CD4-positive, alpha-beta T cell treated with Interleukin-17A for 4 hours (primary cell): ENCODE measurements at places on chromosomes 4 and X.
A peak's percentile ranks its signal among the peaks of the same experiment; 100 is the strongest.

- no peak for DNase-seq
Measured at GRCh38 chr4:170675568-170676262, 586.0 kb upstream of the AADAT start.

GRCh38 chrX:22323541-22323940, 50.8 kb downstream of the CBLL2 start:
- DNase-seq = no peak

DNA sequence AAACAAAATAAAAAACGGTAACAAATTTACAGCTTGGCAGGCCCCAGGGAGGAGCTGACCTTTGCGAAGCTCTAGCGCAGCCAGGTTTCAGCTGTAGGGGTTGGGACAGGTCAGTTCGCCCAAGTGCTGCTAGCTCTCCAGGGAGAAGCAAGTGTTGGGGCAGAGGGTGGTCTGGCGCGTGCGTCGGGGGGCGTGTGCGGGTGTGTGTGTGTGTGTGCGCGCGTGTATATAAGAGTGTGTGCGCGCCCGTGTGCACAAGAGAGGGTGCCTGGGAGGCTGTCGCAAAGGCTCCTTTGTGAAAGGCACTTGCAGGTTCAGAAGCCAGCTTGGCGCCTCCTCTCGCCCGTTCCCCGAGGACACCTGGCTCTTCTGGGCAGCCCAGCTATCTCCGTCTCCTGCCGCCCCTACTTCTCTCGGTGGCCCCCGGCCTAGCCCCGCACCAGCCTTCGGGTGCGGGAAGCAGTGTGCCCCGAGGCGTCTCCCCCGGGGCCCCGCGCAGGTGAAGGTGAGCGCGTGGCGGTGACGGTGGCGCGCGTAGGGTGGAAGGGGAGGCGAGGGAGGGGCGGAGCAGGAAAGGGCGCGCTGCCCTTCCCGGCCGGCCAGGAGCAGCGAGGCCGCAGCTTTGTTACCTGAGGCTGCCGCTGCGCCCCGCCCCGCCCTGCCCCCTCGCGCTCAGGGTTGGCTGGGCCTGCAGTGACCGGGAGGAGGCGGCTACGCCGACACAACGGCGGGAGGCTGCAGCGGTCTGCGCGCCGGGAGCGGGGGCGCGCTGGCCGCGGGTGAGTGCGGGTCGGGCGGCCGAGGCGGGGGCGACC, at the start of gene FHDC1:
FHDC1 (plus strand) TSS at position 693 of the 815 bp plus-strand sequence. CDS start 6,735 bp downstream, outside the sequence.
- peak; percentile 4 for DNase-seq

GRCh38 chrX:40112996-40113395, 15.2 kb upstream of the BCOR start:
- no peak for DNase-seq

DNA sequence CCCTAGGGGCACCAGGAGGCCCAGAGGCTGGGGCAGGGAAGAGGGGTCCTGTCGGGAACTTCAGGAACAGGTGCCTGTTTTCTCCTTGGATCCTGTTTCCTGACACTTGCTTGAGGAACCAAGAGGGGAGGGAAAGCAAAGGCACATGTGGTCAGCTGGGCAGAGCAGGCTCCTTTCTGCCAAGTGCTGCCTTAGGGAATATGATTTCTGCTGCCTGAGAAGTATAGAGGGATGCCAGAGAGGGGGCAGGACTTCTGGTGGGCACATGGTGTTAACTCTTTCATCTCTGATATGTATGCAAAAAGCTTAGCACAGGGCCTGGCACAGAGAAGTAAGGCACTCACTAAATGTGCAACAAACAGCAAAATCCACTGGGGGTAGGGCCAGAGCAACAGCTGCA, 51.2 kb upstream of the PJA1 start:
- DNase-seq = no peak

- no peak for DNase-seq
Measured at GRCh38 chr4:166421556-166422156, 548.6 kb downstream of the TLL1 start.

- DNase-seq = no peak
Measured at GRCh38 chr4:152451496-152451895, 84.4 kb downstream of the FBXW7 start.

DNA sequence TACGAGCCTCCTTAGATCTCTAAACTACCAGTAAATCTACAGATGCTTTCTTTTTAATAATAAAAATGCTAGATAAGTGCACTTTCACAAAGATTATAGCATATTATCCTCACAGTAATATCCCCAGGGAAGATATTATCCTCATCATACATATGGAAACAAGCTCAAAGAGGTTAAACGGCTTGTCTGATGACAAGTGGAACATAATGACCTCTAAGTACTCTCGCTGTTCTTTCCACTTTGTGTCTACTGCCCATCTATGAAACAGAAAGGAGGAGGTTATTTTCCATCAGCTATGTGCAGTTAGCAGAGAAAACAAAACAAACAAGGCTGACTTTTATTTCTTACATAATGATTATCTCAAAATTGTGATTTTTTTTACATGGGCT, 42.8 kb upstream of the PRDM8 start:
- DNase-seq = no peak

- no peak for DNase-seq
Measured at GRCh38 chr4:17619416-17620105, 5.1 kb downstream of the MED28 start.

GRCh38 chr4:146638786-146639505, at the start of gene POU4F2:
TSS of gene POU4F2 (plus strand) at chr4:146638893. CDS start at chr4:146639141, 248 bp downstream.
- DNase-seq = no peak

- peak; percentile 32 for DNase-seq
Measured at GRCh38 chrX:10015723-10016518, 48.8 kb downstream of the CLDN34 start.

DNA sequence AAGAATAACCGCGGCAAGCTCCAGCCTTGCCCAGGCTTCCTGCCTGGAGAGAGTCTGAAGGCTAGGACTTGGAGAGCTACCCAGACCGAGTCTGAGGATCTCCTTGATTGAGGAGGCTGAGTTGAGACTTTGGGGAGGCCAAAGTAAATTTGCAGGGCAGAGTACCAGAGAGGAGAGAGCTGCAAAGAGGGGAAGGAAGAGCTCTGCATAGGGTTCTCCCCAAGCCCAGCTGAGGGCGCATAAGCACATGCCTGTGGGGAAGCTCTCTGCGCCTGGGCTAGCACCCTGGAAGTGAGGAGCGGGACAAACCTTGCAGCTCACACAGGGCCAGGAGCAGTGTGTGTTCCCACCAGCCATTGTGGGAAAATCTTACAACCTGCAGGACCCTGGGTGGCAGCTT, 56.1 kb downstream of the FAM193A start:
- DNase-seq = no peak

- DNase-seq = no peak
Measured at GRCh38 chrX:4484266-4484665, 770.8 kb upstream of the PRKX start.

DNA sequence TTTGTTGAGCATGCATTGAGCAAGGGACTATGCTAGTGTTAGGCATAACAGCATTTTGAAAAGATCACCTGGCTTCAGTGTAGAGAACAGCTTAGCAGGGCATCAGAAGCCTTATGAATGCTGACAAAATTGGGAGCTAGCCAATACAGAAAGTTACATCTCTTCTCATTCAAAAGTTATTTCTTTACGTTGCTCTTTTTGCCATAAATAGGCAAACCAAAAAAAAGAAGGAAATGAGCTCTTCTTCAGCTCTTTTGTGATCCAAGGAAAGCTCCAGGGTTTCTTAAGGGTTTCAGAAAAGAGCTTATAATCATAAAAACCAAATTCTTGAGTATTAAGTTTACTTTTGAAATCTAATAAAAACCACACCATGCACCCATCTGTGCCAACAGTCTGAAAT, 35.2 kb upstream of the LNX1 start:
- DNase-seq = no peak

- peak; percentile 72 for DNase-seq
Measured at GRCh38 chr4:80202741-80203553, 5.6 kb downstream of the PRDM8 start.

DNA sequence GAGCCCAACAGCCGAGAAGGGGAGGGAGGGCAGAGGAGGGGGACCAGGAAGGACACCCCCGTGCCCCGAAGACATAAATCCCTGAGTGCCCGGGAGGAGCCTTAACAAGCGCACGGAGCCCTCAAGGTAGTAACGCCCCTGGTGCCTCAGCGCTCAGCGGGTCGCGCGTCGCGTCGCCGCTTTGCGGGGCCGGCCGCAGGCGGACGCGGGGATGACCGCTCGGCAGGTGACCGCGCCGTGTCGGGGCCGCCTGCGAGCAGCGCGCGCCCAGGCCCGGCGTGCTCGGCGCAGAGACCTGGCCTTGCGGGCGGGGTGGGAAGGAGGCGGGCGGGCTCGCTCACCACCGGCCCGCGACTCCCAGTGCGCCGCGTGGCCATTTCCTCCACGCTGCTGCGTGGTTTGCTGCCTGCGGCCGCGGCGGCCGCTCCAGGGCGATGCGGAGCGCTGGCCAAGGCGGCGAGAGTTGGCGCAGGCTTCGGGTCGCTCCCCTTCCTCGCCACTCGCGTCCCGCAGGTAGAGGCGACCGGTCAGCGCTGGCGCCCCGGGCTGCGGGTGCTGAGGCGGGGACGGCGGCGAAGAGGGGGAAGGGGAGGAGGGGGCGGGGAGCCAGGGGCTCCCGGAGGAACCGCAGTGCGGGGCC, 632 bp downstream of the CCSER1 start:
- no peak for DNase-seq

DNA sequence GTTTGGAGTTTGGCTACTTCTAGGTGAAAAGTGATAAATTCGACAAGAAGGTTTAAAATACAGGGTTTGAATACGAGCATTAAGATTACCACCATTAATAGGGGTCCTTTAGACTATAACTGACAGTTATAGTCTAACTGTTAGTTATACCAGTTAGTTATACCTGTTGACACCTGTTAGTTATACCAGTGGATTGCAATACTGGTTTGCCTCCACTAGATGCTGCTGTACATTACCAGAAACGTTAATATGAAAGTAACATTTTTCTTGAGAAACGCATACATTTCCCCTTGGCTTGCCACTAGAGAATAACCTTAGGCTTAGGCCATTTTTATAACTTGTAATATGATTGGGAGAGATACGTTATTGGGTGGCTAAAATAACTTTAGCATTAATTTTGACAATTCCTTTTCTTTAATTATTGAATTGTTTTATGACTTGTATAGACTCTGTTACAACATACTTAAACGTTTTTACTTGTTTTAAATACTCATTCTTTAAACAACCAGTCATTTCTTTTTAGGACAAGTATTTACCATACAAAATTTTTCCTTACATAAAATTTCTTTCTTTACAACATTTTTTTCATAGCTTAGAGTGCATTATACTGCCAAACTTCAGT, 911.2 kb downstream of the FSTL5 start:
- DNase-seq = no peak

GRCh38 chr4:181509073-181509472, 734.1 kb upstream of the TENM3 start:
- no peak for DNase-seq

GRCh38 chr4:121358473-121358872, 22.3 kb downstream of the QRFPR start:
- no peak for DNase-seq

DNA sequence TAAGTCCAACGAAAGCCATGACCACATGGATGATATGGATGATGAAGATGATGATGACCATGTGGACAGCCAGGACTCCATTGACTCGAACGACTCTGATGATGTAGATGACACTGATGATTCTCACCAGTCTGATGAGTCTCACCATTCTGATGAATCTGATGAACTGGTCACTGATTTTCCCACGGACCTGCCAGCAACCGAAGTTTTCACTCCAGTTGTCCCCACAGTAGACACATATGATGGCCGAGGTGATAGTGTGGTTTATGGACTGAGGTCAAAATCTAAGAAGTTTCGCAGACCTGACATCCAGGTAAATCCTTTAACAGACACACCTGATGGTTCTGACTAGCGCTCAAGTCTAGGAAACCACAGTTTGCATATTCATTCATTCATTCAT, 6.0 kb downstream of the SPP1 start:
- no peak for DNase-seq

DNA sequence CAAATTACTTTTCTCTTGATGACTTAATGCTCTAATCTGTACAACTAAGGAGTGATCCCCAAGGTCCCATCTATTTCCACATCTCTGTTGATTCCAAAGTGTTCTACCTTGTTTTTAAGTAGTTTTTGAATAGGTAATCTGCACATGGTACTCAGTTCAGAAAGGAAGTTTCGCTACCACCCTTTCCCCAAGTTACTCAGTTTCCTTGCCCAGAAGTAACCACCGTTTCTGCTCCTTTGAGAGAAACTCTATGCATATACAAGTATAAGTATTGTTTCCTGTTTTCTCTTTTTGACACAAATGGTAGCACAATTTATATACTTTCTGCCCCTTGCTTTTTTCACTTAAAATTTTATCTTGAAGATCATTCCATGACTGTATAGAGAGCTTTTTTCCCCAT, 18.1 kb downstream of the TMEM154 start:
- no peak for DNase-seq

DNA sequence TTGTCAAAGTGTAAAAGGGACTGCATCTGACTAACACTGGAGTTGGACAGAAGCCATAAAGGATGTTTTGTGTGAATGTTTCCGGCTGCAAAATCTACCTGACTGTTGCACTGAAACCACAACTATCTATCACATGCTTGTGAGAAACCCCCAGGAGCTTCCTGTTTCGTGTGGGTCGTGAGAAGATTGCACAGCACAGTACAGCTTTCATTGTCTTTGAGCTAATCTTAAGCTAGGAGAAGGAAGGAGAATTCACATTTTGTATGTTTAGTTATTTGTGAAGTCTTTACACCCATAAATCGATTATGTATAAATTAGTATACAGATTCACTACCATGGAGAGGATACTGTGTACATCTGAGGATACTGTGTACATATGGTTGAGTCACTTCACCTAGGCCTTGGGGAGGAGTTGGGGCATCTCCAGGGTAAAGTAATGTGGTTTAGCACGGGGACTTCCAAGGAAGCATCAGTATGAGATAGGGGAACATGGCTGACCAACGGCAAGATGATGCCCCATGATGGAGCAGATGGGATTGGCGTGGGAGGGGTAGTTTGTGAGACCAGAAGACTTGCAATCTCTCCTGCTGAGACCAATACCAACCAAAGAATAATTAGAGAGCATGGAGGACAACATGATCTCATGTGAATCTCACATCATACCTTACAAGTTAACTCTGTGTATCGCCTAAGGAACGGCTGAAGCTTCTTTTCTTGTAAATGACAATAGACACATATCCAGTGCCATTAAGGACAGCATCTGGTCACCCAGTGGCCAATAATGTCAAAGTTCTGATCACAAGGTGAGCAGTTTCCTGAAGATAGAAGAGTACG, 43.1 kb upstream of the FAM9C start:
- peak; percentile 72 for DNase-seq

DNA sequence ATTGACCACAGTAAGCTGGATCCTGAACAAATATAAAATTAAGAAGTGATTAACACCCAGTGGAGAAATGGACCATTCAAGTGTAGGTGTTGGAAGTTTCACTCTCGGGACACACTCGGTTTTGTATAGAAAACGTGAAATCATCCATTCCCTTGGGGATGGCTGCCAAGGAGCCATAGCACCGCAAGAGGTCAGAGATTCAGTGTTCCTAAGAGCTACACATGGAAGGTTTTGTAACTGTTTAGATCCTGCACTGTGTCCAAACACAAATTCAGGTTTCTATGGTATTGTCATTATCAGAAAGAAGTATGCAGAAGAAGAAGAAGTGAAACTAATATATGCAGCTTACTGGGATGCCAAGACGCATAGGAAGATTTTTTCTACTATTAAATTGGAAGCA, 281.0 kb downstream of the LDB2 start:
- DNase-seq = no peak
